ENCODE measurements at places on chromosomes 4 and X. TPM values are rescaled to one million over a fixed set of nuclear protein-coding genes. Genes with fewer than 3 reads are reported as not detected.

DNA sequence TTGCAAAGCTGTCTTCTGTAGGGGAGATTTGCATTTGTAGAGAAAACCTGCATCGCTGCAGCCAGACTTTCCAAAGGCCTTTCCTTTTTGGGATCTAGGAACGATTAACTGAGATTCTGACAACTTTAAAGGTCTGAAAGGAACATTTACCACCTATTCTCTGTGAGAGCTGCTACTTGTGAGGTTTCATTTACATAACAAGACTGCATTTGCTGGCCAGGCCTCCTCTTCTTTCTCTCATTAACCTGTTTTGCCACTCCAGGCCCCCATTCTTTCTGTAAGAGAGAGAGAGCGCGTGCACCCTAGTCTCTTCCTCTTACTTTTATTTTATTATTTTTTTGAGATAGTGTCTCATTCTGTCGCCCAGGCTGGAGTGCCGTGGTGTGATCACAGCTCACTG is 31.6 kb downstream of the TMEM31 start:
- no peak for DNase-seq

DNA sequence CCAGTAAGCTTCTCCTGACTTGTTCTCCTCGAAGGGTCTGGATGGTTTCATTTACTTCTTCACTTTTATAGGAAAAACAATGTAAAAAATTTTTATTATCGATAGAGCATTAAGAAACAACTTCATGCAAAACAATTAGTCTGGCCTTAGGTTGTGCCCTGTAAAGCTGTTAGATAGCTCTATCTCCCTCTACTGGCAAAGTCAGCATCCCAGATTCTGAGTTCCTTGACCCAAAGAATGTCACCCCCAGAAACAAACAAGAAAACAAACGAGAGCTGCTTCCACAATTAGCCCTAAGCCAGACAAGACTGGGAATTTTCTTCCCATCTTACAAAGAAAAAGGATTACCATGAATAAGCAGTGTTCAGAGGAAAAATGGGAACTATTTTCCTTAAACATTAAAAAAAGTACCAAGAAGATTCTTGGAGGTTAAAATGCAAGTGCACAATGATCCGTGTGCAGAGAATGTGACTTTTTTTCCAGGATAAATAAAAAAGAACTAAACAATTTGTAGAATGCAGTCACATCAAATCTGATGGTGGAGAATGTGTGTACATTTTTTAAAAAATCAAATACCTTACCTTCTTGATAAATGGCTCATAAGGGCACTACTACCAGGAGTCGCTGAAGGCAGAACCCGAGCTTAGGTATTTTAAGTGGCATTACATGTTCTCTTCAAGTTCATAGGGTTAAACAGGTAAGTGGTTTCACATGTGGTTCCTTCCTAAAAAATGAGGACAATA is 293.2 kb downstream of the FBXO8 start:
- no peak for DNase-seq

Gene TCEAL2
- total RNA-seq = 33.4 TPM

GRCh38 chr4:83581411-83582288 is 45.7 kb downstream of the GPAT3 start:
- no peak for DNase-seq

DNA sequence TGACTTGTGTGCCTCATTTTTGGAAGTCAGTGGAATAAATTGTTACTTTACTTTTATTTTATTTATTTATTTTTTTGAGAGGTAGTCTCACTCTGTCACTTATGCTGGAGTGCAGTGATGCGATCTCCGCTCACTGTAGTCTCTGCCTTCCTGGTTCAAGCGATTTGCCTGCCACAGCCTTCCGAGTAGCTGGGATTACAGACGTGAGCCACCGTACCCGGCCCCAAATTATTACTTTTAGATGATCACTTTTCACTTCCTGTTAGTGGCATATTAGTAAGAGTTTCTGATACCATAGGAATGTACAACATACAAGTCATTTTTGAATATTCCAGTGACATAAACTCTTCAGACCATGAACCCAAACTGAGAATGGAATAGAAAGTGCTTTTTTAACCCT is 611.0 kb upstream of the MAGEB2 start:
- DNase-seq = no peak

Gene RBM46
- total RNA-seq = not detected

- peak; percentile 42 for DNase-seq
Measured at GRCh38 chrX:9899640-9900111, 67.5 kb upstream of the CLDN34 start.

DNA sequence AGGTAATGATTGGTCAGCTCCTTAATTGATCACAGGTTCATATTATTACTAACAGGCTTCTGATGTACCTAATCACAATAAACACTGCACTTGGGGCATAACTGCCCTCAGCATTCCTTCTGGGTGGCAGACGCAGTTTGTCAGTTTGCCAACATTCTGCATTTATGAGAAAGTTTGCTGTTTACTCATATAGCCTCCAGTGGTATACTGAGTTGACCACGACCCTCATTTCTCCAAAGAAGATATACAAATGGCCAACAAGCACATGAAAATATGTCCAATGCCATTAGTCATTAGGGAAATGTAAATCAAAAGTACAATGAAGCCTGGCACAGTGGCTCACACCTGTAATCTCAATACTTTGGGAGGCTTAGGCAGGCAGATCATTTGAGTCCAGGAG is 26.3 kb downstream of the EFHC2 start:
- no peak for DNase-seq

- no peak for DNase-seq
Measured at GRCh38 chr4:138405934-138406567, 163.9 kb upstream of the SLC7A11 start.

Gene APLN
- total RNA-seq = 2.4 TPM

Gene MGAT4D
- not detected for total RNA-seq

DNA sequence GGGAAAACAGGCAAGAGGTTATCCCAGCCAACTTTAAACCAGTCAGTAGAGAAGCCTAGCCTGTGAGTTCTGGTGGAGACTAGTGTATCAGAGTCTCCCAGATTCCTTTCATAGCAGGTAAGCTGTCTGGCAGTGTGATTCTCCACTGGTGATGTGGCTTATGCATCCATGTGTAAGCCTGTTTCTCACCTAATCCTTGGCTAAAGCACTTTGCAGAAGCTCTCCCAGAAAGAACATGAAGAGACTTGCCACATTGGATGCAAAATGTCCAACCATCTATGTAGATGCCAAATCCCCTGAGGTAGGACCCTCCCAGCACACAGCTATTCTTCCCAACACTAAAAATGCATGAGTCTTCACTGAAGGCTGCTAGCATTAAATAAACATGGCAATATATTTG is 111.7 kb downstream of the CHRNA9 start:
- no peak for DNase-seq

DNA sequence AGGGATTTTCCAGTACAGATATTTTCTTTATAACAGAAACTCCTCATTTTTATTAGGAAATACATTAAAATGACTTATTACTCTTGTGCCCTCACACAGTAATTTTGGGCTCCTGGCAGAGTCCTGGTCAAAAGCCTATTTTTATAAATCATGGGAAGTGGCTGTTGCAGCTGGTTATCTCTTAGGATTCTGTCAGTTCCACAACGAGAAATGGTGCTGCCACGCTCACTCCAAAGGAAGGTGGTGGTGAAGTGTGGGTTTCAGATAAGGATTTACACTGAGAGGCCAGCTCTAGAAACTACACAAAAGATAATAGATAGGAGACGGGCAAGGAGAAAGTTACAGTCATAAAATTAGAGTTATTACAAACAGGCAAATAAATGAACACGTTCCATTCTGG is 159.2 kb upstream of the FAM241A start:
- no peak for DNase-seq
